WTC11 (cell line): ENCODE measurements at places on chromosomes 5 and 9. TPM values are rescaled to one million over a fixed set of nuclear protein-coding genes. Genes with fewer than 3 reads are reported as not detected.

GRCh38 chr5:96478983-96479382 is 45.9 kb upstream of the PCSK1 start:
- DNase-seq = no peak

SLC36A2 gene
- not detected in 3 replicates for total RNA-seq

DNA sequence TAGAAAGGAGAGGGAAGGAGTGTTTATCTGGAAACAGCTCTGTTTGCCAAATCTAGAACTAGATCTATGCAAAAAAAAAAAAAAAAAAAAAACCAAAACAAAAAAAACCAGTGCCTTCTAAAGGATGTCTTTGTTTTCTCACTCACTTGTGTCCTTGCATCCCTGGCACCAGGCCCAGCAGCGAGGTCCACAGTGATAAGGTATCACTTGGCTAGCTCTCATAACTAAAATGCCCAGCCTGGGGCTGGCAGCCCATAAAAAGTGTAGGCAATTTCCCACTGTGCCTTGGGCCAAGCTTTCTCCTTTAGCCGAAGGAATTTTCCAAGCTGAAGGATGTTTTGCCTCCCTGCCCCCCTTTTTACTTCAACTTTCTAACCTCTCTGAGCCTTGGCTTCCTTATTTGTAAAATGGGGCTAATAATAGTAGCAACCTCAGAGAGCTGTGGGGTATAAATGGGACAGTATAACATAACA is 20.8 kb downstream of the RGS3 start:
- no peak for DNase-seq

- DNase-seq = no peak
Measured at GRCh38 chr9:98142182-98142907, 23.3 kb upstream of the TRIM14 start.

DNA sequence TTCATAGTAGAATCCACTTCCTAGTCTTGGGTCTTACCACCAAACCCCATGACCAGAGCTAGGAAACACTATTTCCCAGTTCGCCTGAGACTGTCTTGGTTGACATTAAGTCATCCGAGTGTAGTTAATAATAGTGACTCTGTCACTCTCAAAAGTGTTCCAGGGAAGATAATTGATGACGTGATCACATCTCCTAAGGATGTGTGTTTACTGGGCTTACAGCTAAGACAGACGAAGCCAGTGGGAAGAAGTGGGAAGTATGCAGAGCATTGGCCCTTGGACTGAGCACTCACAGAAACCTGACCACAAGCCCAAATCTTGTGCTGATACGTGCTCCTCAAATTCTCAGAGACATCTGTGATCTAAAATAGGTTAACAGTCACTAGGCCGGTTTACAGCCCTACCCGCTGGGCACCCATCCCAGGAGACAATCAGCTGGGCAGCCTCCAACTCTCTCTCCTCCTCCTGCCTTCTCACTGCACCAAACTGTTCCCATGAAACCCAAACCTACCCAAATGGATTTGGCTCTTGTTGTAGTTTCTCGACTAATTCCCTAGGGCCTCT is 316.6 kb downstream of the TLE1 start:
- DNase-seq = no peak

- DNase-seq = no peak
Measured at GRCh38 chr9:6944093-6944551, 186.3 kb downstream of the KDM4C start.

GRCh38 chr5:154543380-154543779 is 65.4 kb upstream of the HAND1 start:
- no peak for DNase-seq

- no peak for DNase-seq
Measured at GRCh38 chr5:3446410-3446809, 149.2 kb upstream of the IRX1 start.

FAM163B gene
- 2.0 to 3.1 TPM (median 2.7 TPM) in 3 replicates for total RNA-seq

KIF4B gene
- 0.07 to 0.09 TPM in 2 of 3 replicates, not detected in the other for total RNA-seq

SUB1 gene
- 255 to 258 TPM (median 258 TPM) in 3 replicates for total RNA-seq

LCN1 gene
- not detected in 3 replicates for total RNA-seq

GRCh38 chr9:35553670-35554543 is 51.2 kb upstream of the TESK1 start:
- DNase-seq = peak; percentile 63

DNA sequence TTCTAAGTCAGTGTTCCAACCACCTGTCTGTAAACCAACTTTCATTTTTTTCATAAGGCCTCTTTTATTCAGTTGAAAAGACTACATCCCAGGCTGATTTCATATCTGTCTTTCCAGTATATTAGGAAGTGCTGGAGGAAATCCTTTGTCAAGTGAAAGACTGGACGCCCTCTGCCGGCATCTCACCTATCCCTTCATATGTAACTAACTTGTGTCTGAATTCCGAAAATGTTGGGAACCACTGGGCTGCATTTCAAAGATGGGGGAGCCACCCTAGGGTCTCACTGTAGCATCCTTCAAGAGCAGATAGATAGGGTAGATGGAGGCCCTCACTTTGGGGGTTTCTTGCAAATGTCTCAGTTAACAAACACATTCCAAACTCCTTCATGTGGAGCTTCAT is 569.8 kb downstream of the CTNND2 start:
- DNase-seq = no peak

DNA sequence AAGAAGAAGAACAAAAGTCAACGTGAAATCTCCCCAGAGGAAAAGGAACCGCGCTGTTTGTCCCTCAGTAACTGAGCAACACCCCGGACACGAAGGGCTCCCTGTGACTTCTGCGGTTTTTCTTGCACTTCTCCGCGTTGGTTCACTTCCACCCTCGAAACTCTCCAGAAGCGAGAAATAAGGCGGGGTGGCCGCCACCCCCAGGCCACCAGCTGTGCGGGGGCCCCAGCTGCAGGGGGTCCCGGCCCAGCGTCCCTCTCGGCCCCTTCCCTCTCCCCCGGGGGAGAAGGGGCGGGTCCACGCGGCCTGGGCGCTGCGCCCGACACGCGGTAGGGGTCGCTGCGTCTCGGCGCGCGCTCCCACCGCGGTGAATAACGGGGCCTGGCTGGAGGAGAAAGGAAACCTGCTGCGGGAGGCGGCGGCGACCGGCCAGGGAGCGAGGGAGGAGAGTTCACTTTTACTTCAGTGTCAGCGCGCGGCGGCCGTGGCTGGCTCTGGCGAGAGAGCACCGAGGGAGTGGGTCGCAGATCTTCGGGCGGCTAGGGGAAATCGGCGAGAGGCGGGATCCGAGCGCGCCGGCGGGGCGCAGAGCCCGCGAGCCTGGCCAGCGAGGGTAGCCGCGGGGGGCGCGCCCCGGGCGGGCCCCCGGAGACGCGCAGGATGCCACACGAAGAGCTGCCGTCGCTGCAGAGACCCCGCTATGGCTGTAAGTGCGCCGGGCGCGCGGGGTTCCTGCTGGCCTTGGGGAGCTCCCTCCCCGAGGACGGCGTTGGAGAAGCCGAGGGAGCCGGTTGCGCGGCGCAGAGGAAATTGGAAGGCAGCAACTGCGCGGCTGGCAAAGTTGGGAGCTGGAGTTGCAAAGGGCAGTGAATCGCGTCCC is at the start of gene IQGAP2:
IQGAP2 (plus strand) TSS at position 400 of the 880 bp plus-strand sequence; CDS start at position 661, 261 bp downstream.
- DNase-seq = peak; percentile 79
